ENCODE measurements at places on chromosomes 4 and X.

DNA sequence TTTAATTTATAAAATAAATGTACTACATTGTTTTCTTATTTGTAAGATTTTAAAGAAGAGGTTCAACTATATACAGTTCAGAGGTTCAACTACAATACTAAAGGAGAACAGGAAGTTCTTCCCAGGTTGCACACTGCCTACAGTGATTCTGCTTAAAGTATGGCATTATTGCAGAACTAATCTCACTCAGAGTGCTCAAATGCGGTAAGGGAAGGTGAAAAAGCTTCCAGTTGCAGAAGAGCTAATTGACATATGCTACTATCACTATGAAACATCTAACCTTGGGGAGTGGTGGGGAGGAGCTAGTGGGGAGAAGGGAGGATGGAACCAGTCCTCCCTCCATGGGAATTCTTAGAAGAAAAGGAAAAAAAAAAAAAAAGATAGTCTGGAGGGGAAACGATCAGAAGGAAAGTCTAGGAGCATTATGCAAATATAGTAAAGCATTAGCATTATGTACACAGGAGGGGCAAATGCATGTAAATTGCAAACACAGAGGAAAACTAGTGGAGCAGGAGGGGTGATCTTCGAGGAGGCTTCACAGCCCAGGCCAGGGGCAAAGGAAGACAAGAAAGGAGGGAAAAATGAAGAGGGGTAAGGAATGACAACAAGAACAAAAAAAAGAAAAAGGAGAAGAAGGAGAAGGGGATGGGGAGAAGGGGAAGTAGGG is 32.0 kb upstream of the MMAA start:
- no peak for DNase-seq

- no peak for DNase-seq
These were observed 1.6 kb upstream of the PHOX2B start for GRCh38 chr4:41750121-41750625.

DNA sequence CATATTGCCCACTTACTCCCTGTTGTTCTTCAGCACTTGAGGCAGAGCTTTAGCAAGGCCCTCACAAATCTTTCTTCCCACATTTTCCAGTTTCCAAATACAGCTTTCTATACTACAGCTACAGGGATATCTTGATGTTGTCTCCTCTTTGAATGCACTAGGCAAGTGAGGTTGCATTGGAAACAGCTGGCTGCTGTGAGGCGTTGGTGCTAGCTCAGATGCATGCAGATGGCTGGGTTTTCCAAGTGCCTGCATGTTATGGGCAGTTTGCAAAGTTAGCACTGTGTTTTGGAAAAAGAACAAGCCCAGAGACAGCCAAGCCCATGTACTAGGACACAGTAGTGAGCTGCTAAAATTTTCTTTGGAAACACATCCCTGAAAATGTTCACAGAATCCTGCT is 315.1 kb upstream of the RASGEF1B start:
- DNase-seq, result no peak

DNA sequence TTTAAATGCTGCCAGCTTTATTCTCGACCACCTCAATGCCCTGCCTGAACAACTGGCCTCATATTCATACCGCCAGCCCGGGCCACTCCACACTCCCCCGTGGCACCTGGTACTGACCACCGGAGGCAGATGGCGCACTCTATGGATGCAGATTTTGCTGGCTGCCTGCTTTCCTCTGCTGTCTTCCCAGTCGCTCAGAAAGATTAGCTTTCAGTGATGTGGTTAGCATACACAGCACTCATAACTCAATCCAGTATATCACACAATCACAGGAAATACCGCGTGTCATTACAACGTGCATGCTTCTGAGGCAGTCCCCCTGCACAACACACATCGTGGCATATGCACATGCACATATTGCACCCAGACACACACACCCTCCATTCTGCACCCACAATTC is 147.2 kb upstream of the BCOR start:
- DNase-seq, result no peak

GRCh38 chrX:68894142-68894512 is 65.3 kb downstream of the EFNB1 start:
- DNase-seq, result no peak

DNA sequence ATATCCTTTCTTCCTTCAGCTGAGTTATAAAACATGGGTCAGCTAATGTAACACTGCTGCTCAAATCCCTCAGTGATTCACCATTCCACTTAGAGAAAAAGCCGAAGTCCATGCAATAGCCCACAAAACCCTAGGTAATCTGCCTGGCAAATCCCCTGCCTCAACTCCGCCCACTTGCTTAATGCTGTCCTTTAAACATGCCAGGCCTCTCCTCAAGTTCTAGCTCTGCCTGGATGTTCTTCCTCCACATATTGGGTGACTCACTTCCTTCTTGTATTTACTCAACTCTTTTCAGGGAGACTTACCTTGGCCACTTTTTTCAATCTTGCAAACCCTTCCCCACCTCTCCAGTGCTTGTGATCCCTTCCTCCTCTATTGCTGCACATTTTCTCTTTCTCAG is 89.8 kb downstream of the EMCN start:
- no peak for DNase-seq

DNA sequence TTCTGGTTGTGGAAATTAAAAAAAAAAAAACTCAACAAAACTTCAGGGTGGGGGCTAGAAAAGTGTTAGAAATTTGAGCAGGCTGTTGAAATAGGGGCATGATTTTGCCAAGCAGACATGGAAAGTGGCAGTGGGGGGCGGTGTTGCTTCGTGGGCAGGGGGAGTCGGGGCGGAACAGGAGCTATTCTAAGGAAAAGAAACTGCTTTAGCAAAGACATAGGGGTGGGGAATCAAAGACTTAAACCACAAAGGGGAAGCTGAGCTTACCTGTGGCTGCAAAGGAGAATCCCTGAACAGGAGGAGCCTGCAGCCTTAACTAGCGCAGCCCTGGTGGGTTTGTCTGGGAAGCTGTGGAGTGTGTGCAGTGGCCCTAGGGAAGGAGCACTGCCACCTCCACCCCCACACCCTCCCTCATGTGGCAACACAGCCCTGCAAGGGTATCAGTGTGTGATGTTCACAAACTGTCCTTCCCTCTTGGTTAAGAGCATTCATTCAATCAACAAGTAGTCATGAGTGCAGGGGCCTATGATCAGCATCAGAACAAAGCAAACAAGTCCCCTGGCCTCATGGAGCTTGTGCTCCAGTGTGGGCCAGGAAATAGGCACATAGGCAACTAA is 20.5 kb downstream of the SEL1L3 start:
- no peak for DNase-seq

GRCh38 chr4:161186012-161186411 is 977.8 kb downstream of the FSTL5 start:
- no peak for DNase-seq

DNA sequence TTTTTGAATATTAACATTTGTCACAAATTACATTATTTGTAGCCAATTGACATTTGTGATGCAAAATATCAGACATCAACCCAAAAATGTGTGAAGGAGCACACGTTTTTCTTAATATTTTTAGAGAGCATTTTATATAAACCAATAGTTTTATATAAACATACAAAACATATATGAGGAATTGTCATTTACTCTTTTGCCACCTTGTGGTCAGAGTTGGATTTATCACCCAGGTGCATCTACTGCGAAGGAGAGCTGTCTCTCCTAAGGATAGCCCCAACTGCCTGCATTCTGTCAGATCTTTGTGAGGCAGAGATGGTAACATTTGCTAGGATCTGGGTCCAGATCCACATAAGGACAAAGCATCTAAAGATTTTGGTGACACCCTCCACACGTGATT is 2.5 kb upstream of the USP27X start:
- DNase-seq, result no peak

DNA sequence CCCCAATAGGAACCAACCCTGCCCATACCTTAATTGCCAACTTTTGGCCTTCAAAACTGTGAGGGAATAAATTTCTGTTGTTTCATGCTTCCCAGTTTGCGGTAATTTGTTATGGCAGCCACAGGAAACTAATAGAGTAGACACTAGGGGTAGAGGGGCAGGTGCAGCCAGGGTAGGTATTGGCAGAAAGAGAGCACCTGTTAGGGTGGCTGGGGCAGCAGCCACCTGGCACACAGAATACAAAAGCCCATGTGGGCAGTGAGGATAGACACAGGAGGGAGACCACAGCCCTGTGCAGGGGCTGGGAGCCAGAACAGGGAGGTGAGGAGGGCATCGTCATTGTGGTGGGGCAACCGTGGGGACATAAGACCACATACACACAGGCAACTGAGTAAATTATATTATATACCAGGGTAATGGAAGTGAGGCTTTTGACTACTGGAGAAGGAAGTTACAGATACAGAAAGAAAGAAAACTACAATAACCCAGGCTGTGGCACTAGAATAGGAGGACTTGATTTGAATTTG is 28.2 kb downstream of the IRF2 start:
- no peak for DNase-seq

DNA sequence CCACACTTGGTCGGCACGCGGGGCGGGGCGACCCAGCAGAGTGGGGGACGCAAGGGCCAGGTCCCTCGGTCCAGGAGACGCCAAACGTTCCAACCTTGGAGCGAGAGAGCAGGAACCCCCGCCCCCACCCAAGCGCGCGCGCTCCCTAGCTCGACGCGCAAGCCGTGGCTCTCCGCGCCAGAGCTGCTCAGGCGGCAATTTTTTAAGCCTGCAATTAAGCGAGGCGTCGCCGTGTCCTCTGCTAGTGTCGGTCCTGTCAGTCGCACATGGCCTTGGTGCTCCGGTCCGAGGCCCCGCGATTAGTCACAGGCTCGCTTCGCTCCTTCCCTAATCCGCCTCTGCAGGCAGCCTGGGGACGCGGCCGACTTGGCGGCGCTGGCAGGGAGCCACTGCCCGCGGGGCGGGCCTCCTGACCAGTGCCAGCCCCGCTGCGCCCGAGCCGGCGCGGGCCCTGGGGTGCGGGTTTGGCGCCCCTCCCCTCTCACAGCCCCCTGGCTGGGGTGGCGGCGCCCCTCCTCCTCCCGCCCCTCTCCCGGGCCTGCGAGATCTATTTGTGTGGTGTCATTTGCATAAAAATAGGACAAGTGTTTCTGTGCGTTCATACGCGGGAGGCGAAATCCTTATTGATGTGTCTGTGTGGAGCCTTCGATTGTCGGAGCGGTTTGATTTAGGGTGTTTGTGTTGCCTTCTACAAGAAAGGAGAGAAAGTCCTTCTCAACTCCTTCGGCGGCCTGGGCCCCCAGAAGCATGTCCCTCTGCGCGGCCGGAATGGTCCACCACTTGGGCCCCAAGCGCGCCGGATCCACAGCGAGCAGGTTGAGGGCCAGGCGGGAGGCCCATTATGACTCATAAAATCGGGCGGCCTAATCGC is 9.8 kb upstream of the BCOR start:
- DNase-seq, result peak; percentile 71

GRCh38 chr4:5785806-5786680 is 75.0 kb downstream of the EVC start:
- DNase-seq, result no peak

DNA sequence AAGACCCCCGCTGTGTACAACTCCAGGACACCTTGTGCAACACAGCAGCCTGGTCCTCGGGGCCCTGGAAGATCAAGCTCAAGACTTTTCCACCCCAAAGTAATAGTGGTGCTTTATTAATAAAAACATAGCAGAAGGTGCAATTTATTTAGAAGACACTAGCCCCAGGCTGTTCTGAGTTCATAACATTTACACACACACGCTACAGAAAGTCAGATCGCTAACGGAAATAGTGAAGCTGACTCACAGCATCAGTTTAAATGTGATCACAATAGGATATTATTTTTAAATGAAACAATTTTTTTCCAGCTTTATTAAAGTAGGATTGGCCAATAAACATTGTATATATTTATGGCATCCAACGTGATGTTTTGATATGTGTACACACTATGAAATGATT is 141.0 kb downstream of the STK32B start:
- DNase-seq, result no peak

GRCh38 chr4:112807083-112807482 is 170.1 kb downstream of the LARP7 start:
- no peak for DNase-seq

DNA sequence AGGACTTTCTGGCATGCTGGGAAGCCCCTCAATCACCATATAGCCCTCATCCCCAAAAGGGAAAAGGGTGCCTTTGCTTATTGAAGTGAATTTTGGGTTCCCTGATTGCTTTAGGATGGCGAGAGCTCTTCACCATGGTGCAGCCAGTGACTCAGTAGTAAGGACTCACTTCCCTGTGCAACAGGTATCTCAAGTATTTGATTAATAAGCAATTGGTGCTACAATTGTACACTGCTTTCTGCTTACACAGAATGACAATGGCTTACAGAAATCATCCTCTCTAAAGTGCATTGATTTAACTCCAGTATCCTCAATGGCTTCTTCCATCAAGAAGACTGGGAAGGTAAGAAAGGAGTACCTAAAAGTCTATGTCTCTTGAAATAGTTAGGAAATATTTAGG is 143.7 kb upstream of the SMIM10 start:
- DNase-seq, result no peak

GRCh38 chr4:160265836-160266235 is 1163.0 kb downstream of the RAPGEF2 start:
- DNase-seq, result no peak

DNA sequence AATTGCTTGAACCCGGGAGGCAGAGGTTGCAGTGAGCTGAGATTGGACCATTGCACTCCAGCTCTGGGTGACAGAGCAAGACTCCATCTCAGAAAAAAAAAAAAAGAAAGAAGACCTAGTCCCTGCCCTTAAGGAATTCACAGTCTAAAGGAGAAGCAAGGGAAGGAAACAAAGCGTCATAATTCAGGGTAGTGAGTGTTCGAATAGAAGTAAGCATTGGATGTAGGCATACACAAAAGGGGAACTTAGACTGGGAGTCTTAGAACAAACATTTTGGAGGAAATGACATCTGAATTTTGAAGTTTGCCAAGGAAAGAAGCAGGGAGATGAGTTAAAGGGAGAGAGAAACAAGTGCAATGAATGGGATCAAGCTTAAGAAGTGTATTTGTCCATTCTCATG is 32.4 kb downstream of the PPM1K start:
- DNase-seq, result no peak

GRCh38 chr4:3487861-3488260 is 24.8 kb downstream of the DOK7 start:
- no peak for DNase-seq

DNA sequence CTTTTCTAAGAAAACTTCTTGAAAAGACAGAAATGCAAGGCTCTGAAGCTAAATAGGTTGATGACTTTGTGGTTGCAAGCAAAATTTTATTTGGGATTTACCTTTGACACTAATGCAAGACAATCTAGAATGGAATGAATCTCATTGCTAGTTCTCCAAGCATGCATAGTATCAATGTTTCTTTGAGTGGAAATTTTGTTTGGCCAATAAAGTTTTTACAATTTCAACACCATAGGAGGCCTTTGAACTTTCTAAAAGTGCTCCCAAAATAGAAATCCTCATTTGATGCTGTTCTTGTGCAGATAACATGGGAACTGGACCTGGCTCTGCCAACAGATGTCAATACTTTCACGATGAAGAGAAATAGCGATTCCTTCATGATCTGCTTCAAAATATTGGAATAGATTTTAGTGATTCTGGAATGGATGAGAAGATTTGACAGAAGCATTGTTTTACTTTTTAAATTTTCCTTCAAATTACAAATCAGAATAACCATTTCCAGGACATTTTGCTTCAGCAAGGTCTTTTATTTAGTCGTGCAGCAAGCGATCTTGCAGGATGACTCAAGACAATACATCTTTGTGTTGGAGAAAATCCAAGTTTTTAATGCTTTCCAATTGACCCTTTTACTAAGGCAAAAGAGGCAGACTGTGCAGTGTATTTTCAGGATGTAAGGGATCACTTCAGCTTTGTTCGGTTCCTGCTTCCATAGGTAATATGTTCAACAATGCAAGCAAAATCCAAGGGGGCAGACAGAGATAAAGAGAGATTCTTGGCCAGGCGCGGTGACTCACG is 51.7 kb upstream of the OTUD4 start:
- no peak for DNase-seq

GRCh38 chr4:62661821-62662220 is 1461.7 kb downstream of the ADGRL3 start:
- no peak for DNase-seq

GRCh38 chrX:16039834-16040233 is 83.5 kb upstream of the GRPR start:
- DNase-seq, result no peak
